ENCODE measurements at places on chromosomes 13 and 19.

- no peak for DNase-seq
Observed at GRCh38 chr13:31638577-31638976, 100.7 kb upstream of the RXFP2 start.

GRCh38 chr13:47250146-47250545 lies 353.3 kb upstream of the HTR2A start:
- DNase-seq: no peak

DNA sequence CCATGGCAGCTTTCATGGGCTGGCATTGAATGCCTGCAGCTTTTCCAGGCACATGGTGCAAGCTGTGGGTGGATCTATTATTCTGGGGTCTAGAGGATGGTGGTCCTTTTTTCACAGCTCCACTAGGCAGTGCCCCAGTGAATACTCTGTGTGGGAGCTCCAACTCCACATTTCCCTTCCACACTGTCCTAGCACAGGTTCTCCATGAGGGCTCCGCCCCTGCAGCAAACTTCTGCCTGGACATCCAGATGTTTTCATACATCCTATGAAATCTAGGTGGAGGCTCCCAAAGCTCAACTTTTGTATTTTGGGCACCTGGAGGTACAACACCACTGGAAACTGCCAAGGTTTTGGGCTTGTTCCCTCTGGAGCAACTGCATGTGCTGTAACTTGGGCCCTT lies 450.6 kb downstream of the LMO7 start:
- DNase-seq: no peak

DNA sequence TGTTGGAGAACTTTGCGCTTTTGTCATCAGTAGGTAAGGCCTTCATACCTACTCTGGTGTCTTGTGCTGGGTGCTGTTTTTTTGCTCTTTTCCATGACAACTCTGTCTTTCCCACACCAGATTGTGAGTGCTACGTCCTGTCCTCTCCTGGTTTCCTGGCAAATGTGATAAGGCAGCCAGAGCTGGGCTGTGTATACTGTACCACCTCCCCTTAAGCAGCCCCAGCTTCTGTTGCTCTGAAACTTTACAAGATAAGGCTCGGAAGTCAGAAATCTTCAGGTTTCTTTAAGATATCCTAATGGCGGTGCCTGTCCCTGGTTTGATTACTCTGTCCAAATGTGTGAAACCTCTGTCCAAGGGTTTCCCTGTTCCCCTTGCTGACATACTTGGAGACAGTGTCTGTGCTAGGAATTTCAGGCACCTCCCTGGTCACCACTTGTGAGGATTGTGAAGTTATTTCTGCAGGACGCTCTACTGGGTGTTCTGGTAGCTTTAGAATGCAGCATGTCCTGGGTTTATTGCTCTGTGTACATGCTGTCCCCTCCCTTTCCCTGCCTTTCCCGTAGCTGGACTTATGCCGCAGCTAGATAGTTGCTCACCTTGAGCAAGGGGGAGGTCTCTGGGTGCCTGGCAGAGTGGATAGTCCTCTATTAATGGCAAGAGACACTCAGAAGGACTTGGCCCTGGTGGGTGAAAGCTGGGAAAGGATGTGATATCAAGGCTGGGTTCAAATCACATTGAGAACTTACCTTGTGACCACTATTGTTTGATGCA lies 7.0 kb downstream of the ZNF749 start:
- no peak for DNase-seq

GRCh38 chr13:79917628-79918027 lies 423.3 kb downstream of the SPRY2 start:
- no peak for DNase-seq

GRCh38 chr19:19385896-19386869 lies 19.3 kb upstream of the GATAD2A start:
- DNase-seq: peak; percentile 49

- DNase-seq: no peak
Observed at GRCh38 chr19:43028866-43029265, 2.6 kb upstream of the PSG11 start.

GRCh38 chr19:10998666-10999065 lies 37.8 kb downstream of the SMARCA4 start:
- no peak for DNase-seq

DNA sequence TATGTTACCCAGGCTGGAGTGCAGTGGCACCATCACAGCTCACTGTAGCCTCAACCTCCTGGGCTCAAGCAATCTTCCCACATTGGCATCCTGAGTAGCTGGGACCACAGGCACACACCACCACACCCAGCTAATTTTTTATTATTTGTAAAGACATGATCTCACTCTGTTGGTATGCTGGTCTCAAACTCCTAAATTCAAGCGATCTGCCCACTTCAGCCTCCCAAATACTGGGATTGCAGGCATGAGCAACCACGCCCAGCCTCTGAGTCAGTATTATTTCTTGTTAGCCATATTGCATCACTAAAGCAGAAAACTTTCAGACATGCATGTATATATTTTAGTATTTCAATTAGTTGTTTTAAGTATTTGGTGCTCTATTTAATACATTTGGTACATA lies 376.4 kb downstream of the GPC6 start:
- DNase-seq: no peak

- peak; percentile 92 for DNase-seq
Observed at GRCh38 chr19:53467485-53468262, at the start of gene ZNF813. Gene ZNF813, plus strand, starts transcription at chr19:53467733. Its CDS starts 16,090 bp downstream, at chr19:53483823.

- no peak for DNase-seq
Observed at GRCh38 chr13:114152285-114152645, 19.8 kb upstream of the RASA3 start.

DNA sequence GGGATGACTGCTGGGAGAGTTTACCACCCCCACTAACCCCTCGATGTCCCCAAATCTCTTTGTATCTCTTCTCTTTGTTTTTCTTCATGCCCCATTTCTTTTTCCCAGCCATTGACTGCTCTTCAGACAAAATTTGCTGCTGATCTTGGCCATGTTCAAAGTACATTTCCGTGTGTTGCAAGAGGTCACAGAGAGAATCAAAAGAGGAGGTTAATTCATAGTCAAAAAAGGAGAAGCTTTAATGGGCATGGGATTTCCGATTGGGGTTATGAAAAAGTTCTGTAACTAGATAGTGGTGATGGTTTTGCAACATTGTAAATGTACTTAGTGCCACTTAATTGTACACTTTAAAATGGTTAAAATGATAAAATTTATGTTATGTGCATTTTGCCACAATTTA lies 121.1 kb downstream of the FLT1 start:
- DNase-seq: no peak

GRCh38 chr13:33204130-33204927 lies 81.2 kb downstream of the STARD13 start:
- no peak for DNase-seq

DNA sequence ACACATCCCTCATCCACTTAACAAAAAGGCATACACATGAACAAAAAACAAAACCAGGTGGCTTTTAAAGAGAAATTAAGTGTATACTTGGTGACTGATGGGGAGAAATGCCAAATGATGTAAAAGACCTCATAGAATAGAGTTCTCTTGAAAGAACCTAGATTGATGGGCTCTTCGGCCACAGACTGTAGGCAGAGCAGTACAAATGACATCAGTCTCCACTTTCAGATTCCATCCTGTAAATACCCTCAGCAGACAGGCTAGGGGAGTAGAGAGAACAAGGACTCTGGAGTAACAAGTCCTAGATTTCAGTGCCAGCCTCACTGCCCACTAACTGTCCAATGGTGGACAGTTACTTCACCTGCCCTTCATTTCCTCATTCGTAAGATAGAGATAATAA lies 203.8 kb downstream of the MZT1 start:
- DNase-seq: no peak

GRCh38 chr13:101626925-101627555 lies 174.6 kb downstream of the ITGBL1 start:
- peak; percentile 29 for DNase-seq

All from stimulated activated naive CD4-positive, alpha-beta T cell treated with Interleukin-2 at 50 U/mL for 16 hours (primary cell).